ENCODE measurements at places on chromosomes 1 and 21.

DNA sequence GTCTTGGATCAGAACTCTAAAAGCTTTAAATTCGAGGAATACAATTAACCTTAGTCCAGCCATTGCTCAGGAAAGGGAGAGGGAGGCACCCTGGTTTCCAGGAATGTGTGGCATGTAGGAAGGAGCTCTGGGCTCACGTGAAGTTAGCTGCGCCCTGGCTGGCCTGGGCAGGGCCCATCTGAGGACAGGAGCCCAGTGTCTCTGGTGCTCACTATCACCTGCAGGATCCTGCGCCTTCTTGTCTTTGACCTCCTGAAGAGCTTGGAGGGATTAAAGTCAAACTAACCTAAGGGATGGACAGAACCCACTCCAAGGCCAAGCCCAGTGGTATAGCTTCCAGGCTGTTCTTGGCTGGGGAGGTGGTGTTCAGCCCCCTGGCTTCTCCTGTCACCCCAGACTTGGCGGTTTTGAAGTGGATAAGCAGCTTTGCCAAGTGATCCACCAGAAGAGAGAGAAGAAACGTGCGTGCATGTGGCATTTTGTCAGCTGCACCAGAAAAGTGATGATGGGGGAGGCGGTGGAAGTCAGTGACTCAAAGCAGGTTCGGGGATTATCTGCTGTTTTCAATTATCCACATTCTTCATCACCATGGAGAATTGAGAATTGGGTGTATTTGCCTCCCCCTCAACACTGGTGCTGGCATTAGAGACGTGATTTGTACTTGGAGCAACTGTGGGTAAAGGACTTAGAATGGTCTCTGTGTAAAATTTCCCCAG lies 11.9 kb upstream of the KCNN3 start:
- DNase-seq = no peak

DNA sequence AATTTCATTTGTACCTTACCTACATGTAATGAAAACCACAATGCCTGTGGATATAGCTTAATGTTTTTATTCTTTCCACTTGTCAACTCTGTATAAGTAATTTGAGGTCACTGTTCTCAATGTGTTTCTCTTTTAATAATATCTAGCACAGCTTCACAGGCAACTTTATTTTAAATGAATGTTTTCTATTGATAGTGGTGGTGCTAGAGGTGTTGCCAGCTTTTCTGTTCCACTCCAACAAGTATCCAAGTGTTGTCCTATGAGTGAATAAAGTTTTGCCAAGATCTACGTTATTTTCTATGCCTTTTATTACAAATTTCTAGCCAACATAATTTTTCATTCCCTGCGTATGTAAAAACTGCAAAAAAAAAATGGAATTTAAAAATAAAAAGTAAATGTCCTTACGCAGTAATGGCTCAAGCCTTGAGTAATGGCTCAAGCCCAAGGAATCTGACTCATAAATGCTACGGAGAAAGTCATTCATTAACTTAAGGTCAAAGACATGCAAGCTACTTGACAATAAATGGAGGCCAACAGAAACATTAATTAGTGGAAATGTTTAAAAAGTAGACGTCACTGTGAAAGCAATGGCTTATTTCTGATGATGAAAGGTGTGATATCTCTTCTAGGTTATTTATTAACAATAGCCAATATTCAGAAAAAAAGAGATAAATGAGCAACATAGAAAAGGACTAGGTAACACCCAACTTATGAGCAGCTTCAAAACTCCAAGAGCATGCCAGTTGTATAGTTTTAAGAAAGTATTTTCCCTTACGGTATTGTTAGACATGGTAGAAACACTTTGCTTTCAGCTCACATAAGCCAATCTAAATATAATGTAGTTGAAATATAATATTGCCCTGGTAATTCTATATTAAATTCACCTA lies 71.4 kb downstream of the SLC44A5 start:
- DNase-seq = no peak

DNA sequence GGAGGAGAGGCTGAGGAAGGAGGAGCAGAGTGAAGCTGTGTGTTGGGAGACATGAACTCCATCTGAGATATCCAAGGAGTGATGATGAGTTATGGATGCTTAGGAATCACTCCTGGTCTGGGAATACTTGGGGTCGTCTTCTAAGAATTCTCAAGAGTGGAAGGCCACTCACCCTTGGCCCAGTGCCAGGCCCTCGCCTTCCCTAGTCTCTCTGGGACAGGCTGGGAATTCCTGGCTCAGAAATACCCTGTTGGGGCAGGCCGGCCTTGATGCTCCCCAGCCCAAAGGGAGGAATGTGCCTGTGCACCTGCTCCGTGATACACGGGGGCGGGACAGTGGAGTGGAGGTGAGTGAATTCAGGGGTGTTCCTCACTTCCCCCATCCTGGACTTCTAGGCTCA lies 12.6 kb upstream of the LMNA start:
- no peak for DNase-seq

GRCh38 chr1:238950784-238951183 lies 435.6 kb upstream of the CHRM3 start:
- DNase-seq = no peak

DNA sequence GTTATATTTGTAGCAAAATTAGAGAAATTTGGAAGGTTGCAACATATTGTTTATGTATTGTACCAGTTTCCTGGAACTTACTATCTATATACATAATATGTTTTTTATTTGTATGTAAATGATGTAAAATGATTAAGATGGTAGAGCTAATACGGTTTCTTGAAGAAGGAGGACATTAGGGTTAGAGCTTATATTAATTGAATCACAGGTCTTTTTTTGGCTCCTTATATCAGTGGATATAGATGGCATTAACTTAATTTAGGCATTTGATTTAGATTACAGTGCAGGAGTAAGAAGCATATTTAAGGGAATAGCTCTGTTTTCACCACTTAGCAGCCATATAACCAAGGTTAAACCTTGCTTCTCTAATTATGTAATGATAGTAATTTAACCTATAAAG lies 357.7 kb downstream of the USP25 start:
- DNase-seq = no peak

DNA sequence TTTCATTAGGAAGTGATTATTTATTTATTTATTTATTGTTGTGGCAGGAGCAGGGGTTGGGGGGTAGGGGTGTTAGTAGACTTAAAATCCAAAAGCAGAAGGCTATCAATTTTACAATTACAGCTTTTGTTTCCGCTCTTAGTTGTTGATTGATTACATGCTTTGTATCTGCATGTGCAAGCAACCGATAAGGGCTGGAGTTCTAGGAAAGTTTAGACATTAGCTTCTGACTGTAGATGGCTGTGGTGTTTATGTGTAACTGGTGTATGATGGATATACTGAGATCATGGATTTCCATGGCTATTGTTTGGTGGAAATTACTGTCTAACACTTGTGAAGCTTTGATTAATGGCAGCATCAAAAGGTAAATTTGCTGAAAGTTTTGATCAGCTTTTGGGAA lies 2.8 kb downstream of the ST6GALNAC5 start:
- DNase-seq = no peak

- DNase-seq = no peak
These were observed 7.6 kb downstream of the AGPAT3 start for GRCh38 chr21:43872531-43873197.

DNA sequence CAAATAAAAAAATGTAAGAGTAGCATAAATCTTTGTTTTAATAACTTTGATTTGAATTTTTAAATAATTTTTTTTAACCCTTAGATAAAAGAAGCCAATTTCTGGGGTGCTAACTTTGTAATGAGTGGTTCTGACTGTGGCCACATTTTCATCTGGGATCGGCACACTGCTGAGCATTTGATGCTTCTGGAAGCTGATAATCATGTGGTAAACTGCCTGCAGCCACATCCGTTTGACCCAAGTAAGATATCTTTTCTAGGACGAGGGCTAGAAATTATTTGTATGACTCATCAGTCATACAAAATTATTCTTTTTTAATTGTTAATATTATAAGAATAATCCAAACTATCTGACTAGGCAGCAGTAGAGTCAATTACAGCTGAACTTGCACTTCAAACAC lies 71.2 kb downstream of the GPR161 start:
- DNase-seq = no peak

GRCh38 chr1:36135330-36135667 lies 10.3 kb upstream of the COL8A2 start:
- DNase-seq = no peak

DNA sequence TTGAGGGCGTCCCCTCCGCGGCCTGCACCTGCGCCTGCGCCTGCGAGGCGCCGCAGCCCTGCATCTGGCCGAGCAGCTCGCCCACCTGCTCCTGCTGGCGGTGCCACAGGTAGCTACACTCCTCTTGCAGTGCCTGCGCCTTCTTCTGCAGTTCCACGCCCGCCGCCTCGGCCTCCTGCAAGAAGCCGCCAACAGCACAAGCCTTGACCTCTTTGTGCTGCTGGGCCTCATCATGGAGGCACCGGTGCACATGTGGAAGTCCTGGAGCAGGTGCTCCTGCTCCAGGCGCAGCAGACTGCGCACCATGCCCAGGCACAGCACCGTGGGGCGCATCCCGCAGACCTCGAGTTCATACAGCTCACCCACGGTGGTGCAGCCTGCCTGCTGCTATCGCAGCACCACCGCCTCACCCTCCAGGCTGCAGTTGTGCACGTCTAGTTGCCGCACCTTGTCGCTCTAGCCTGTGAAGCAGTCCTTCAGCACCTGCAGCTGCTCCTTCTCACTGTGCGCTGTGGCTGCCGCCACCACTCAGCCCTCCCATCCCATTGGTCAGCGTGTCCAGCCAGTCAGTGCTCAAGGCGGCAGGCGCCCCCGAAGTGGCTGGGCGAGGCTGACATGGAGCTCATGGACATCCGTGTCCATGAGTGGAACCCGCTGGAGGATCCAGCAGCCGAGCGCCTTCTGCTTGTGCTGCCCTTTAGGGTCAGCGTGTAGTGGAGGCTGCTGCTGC lies 12.2 kb upstream of the CD2 start:
- DNase-seq = no peak

GRCh38 chr1:160548183-160548582 lies 25.1 kb upstream of the SLAMF6 start:
- DNase-seq = no peak

- DNase-seq = no peak
These were observed 28.6 kb downstream of the EBNA1BP2 start for GRCh38 chr1:43143441-43143888.

- DNase-seq = no peak
These were observed 28.7 kb upstream of the FASLG start for GRCh38 chr1:172630056-172630818.

- no peak for DNase-seq
These were observed 144.1 kb upstream of the CTTNBP2NL start for GRCh38 chr1:112251766-112252506.

GRCh38 chr1:174556392-174556791 lies 108.6 kb downstream of the GPR52 start:
- DNase-seq = no peak

- no peak for DNase-seq
These were observed 898 bp upstream of the TMEM200B start for GRCh38 chr1:29124366-29125236.

DNA sequence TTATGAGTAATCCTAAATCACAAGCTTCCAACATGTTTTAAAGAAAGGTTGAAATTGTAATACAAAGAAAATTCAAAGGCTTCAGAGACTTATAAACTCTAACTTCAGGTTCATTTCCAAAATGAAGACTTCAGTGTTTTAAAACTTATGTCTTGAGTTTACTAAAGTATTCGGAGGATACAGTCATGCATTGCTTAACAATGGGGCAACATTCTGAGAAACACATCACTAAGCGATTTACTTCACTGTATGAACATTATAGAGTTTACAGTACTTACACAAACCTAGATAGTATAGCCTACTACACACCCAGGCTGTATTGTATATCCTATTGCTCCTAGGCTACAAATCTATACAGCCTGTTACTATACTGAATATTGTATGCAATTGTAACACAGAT lies 38.3 kb downstream of the CEP170 start:
- DNase-seq = no peak

GRCh38 chr1:230429067-230429735 lies 3.1 kb upstream of the PGBD5 start:
- DNase-seq = no peak

- DNase-seq = no peak
These were observed 82.2 kb downstream of the BCAR3 start for GRCh38 chr1:93599479-93599878.

DNA sequence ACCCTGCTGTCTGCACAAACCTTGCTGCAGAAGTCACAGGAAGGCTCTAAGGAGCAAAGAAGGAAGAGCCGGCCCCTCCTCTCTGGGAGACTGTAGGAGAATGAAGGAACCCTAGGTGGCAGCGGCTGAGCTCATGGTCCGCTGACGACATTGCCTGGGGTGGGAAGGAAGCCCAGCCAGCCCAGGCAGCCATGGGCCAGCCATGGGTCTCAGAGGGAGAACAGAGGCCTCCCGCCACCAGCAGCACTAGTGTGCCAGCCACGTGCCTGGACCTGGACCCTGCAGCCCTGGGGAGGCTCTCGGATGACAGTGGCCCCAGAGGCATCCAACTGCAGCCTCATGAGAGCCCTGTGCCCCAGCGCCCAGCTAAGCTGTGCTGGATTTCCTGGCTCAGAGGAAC lies 49.2 kb upstream of the POFUT2 start:
- DNase-seq = no peak

GRCh38 chr1:18326211-18326897 lies 154.4 kb upstream of the KLHDC7A start:
- no peak for DNase-seq

DNA sequence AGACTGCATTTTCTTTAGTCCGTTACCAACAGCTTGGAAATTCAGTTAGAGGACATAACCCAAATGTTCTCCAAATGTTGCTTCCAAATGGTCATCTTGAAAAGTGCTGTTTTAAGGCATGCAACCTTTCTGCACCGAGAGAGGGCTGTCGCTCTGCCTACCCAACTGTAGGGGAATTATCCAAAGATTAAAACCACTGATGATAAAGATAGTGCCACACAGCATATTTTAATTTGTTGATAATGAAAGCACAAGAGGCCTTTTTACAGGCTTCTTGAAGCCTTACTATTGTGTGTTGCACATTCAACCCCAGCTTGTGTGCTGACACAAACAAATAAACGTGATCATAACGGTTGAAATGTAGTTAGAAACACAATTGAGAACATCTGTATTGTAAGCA lies 121.5 kb downstream of the LMO4 start:
- no peak for DNase-seq

DNA sequence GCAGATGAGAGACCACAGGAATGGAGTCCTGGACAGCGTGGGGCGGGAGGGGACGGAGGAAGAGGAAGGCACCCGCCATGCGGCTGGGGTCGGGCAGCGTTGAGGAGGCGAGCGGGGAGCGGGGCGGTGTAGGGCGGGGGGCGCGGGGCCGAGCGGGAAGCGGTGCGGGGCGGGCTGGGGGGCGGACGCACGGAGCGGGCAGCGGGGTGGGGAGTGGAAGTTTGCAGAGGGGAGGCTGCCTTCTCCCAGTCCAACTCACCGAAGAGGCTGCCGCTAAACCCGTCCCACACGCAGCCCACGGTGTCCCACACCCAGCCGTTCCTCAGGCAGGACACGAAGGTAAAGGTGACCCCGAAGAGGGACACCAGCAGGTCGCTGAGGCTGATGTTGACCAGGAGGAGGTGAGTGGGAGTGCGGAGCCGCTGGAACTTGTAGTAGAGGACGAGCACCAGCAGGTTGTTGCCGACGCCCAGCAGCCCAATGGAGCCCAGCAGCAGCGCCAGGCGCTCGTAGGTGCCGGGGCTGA lies 483 bp downstream of the CHML start:
- DNase-seq = no peak

GRCh38 chr1:29688471-29689365 lies 452.4 kb downstream of the PTPRU start:
- no peak for DNase-seq

Data from activated CD4-positive, CD25-positive, alpha-beta regulatory T cell treated with anti-CD3 and anti-CD28 coated beads, Interleukin-2, amount 50 U/mL, for 16 hours (primary cell).